Stomach (tissue), 19 donors: ENCODE measurements at places on chromosomes 7 and 10. TPM values are rescaled to one million over a fixed set of nuclear protein-coding genes. Genes with fewer than 3 reads are reported as not detected.

DNA sequence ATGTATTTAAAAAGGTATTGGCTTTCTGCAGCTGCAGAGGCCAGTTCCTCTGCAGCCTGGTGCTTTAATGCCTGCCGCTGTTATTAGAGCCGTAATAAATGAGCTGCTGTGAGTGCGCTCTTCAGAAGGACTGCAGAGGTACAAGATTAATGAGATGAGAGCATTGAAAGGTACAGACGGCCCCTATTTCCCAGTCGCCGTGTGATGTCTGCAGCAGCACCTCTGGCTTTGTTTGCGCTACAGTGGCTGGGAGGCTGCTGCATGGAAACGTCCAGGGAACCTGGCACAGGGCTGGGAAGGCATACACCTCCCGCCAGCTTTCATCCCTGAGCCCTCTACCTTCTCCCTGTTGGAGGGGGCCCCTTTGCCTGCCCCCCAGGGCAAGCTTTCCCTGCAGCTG is 383.8 kb upstream of the ZMIZ1 start:
- peak; percentile 59 for DNase-seq

DNA sequence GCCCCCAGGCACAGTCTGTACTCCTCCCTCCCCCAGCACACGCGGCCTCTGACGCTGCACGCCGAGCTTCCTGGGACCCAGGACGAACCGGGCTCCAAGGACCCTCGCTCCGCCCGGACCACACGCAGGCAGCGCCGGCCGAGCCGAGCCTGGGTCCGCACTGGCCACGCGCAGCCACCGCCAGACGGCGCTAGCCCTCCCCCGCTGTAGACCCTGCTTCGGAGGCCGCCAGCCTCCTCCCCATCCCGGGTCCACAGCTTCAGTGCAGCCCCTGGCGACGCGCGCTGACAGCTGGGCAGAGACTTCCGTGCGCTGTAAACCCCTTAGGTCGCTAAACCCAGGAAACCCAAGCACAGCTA is 936 bp upstream of the TCERG1L start:
- DNase-seq: no peak

DNA sequence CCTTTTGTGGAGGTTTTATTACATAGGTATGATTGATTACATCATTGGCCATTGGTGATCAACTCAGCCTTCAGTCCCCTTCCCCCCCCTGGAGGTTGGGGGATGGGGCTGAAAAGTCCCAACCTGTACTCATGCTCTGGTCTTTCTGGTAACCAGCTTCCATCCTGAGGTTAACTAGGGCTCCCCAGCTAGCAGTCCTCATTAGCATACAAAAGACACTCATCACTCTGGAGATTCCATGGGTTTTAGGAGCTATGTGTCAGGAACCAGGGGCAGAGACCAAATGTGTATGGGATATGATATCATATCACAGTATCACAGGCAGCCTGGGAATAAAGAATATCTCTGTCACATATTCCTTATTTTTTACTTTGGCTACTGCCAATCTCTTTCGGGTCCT is 13.6 kb downstream of the CCSER2 start:
- no peak for DNase-seq

Gene GALNT11
- total RNA-seq: 31.7 TPM

GRCh38 chr10:3095373-3096139 is 28.2 kb downstream of the PFKP start:
- peak; percentile 83 for DNase-seq

Gene KIF20B
- 7.8 TPM for total RNA-seq

DNA sequence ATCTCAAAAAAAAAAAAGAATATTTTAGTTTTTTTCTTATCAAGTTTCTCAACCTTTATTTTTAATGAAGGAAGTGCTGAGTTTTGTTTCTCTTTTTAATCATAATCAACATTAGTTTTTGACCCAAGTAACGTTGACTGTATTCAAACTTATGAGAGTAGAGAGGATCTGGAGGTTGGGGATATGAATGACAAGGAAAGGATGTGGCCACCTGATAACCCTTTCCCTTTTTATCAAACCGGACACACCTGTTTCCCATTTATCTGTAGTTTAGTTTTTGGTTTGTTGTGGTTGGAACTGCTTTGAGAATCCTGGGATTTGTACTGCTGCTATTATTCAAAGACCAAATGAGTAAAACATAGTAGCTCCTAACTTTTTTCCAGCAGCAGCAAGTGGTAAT is 38.6 kb downstream of the HACD1 start:
- no peak for DNase-seq

DNA sequence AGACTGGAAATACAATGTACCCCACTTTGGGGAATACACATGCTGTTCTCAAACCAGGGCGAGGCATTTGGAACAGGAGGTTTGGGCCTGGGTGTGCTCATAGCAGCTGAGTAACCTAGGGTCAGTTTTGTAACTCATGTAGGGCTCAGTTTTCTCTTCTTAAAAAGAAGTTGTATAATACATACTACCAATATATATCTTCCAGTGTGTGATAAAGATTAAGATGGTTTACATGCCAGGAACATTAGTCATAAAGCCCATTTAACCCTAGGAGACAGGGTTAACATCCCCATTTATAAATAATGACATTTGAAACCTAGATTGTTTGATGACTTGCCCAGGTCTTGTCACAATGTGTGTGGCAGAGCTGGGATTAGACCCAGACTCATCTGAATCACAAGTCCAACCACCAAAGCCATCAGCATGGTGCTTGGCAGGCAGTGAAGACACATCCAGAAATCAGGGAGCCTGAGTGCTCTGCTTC is 6.0 kb downstream of the AKR1B10 start:
- no peak for DNase-seq

- DNase-seq: no peak
Measured at GRCh38 chr10:91493313-91493712, 83.2 kb downstream of the HECTD2 start.

DNA sequence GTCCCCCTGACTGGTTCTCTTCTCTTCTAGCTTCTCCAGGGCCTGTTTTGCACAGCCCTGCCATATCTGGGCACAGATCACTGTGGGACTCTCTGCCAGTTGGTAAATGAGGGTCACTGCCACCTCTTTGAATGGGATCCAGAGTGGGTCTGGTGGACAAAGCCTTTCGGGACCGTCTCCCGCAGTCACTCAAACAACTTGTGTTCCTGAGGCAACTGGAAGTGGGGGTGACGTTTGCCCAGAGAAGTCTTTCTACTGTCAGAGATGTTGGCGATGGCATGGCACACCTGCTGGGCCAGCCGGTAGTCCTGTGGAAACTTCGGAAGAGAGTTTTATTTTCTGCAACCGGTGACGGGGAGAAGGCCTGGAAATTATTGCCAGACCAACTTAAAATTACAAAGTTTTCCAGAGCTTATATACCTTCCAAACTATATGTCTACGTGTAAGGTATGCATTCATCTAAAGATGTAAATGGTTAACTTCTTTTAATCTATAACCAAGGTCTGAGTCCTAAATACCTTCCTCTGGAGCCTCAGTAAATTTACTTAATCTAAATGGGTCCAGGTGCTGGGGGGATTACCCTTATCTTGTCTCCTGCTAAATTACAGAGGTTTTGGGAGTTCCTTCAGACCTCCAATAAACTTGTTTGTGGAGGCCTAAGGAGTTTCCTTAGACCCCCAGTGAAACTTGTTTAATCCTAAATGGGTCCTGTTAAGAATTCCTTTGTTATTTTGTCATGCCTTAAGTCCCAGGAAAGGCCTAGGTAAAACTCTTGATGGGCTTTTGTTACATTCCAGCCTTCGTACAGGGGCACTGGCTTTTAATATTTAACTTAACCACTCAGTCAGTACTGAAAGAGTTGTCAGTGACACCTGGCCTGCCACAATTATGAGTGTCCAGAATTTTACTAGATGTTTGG is 94.0 kb downstream of the NPSR1 start:
- no peak for DNase-seq
